ENCODE measurements at places on chromosomes 4 and X. TPM values are rescaled to one million over a fixed set of nuclear protein-coding genes. Genes with fewer than 3 reads are reported as not detected.

The GABRG1 gene
- polyA plus RNA-seq, result 8.2 TPM

The BTK gene
- 4.1 TPM for polyA plus RNA-seq

The ATOH1 gene
- not detected for polyA plus RNA-seq

The NIPAL1 gene
- 1.4 TPM for polyA plus RNA-seq

The WNK3 gene
- polyA plus RNA-seq, result 12.1 TPM

The NHS gene
- polyA plus RNA-seq, result 14.1 TPM

The ARSD gene
- polyA plus RNA-seq, result 14.5 TPM

The COX7B2 gene
- not detected for polyA plus RNA-seq

The GNL3L gene
- 8.1 TPM for polyA plus RNA-seq

The BMP2K gene
- 26.2 TPM for polyA plus RNA-seq

The TTC29 gene
- 1.7 TPM for polyA plus RNA-seq

The TMEM131L gene
- 13.0 TPM for polyA plus RNA-seq

The FATE1 gene
- not detected for polyA plus RNA-seq

The RADX gene
- 10.8 TPM for polyA plus RNA-seq

The SLC25A6 gene
- 541 TPM for polyA plus RNA-seq

The MAGEB1 gene
- polyA plus RNA-seq, result not detected

The ASB5 gene
- 0.35 TPM for polyA plus RNA-seq

The TMSB4X gene
- 2,610 TPM for polyA plus RNA-seq

The PSAPL1 gene
- polyA plus RNA-seq, result not detected

The ADH1A gene
- not detected for polyA plus RNA-seq

The TBX22 gene
- 0.24 TPM for polyA plus RNA-seq

The ENAM gene
- polyA plus RNA-seq, result not detected

The SNCA gene
- 133 TPM for polyA plus RNA-seq

The SNX12 gene
- polyA plus RNA-seq, result 71.9 TPM

The TCEAL7 gene
- 155 TPM for polyA plus RNA-seq

The TCEAL4 gene
- polyA plus RNA-seq, result 210 TPM

The ASB11 gene
- polyA plus RNA-seq, result not detected

The AP1S2 gene
- 93.5 TPM for polyA plus RNA-seq

The MAGEB2 gene
- polyA plus RNA-seq, result not detected

The CLCN3 gene
- polyA plus RNA-seq, result 90.7 TPM

The CCSER1 gene
- 3.5 TPM for polyA plus RNA-seq

The STK32B gene
- polyA plus RNA-seq, result 25.5 TPM

The GPC4 gene
- 15.5 TPM for polyA plus RNA-seq

The NUP54 gene
- 56.8 TPM for polyA plus RNA-seq

The CAPN6 gene
- 1.3 TPM for polyA plus RNA-seq

The UCHL1 gene
- polyA plus RNA-seq, result 1,142 TPM

The CCNB3 gene
- 1.0 TPM for polyA plus RNA-seq

The C1GALT1C1 gene
- polyA plus RNA-seq, result 20.2 TPM

The CLNK gene
- polyA plus RNA-seq, result 0.13 TPM

The NUDT10 gene
- 29.5 TPM for polyA plus RNA-seq

The PRR32 gene
- 1.8 TPM for polyA plus RNA-seq

The CD40LG gene
- not detected for polyA plus RNA-seq

The FAM9C gene
- polyA plus RNA-seq, result 0.24 TPM

The SPATA4 gene
- 1.2 TPM for polyA plus RNA-seq

The CXCL11 gene
- polyA plus RNA-seq, result not detected

The PNMA3 gene
- 50.6 TPM for polyA plus RNA-seq

The RASL11B gene
- polyA plus RNA-seq, result 9.2 TPM

The GRIA3 gene
- 53.7 TPM for polyA plus RNA-seq

The GPRIN3 gene
- 9.8 TPM for polyA plus RNA-seq

The GIMD1 gene
- polyA plus RNA-seq, result not detected

The KCND1 gene
- polyA plus RNA-seq, result 6.7 TPM

The POF1B gene
- 0.12 TPM for polyA plus RNA-seq

The TMEM154 gene
- 0.56 TPM for polyA plus RNA-seq

The SLBP gene
- polyA plus RNA-seq, result 58.6 TPM

The GPC3 gene
- polyA plus RNA-seq, result 79.7 TPM

The TLR6 gene
- polyA plus RNA-seq, result 1.6 TPM

The CPZ gene
- 11.9 TPM for polyA plus RNA-seq

The SFRP2 gene
- polyA plus RNA-seq, result 44.7 TPM

Data from spinal cord (tissue), 10 donors.